Fibroblast of villous mesenchyme (primary cell): ENCODE measurements at places on chromosomes 5 and 9.

DNA sequence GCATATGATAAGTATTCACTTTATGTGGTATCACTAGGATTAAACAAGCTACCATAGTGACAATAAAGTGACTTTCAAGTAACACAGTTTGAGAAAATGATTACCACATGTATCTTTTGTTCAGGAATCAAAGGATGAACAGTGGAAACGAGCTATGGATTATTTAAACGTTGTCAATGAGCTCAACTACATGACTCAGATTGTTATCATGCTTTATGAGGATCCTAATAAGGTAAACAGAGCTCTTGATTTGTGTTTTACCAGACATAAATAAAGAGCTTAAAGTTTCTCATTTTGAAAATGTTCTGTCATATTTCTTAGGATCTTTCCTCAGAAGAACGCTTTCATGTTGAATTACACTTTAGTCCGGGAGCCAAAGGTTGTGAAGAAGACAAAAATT is 57.4 kb downstream of the PPIP5K2 start:
- DNase-seq, result peak; percentile 8

DNA sequence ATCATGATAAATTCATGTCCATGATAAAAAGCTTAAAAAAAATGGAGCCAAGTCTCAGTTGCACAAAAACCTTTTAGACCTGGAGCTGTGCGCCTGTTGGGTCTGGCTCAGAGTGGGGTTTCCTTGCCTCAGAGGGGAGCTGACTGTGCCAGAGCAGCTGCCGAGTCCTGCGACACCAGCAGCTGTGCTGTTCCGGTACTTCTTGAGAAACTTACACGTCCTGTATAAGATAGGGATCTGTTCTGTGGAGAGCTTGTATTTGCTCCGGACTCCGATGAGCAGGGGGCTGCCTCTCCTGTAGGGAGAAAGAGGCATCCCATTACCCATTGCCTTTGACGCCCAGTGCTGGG is 28.6 kb downstream of the GFPT2 start:
- no peak for DNase-seq

DNA sequence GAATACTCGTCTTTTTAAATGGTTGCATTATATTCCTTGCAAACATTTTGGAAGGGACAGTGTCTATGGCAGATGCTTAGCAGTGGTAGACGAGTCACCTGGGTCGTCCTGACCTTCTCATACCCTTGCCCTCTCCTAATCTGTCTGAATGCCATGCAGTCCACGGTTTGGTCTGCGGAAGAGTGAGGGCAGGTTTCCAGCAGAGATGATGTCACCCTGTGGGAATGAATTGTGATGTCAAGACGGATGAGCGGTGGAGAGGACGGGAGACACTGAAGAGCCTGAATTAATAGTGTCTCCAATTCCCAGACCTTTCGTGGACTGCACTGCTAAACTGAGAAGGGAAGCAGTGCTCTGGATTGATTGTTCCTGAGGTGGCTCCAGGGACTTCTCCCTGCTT is 329.0 kb upstream of the PANK3 start:
- DNase-seq, result no peak

DNA sequence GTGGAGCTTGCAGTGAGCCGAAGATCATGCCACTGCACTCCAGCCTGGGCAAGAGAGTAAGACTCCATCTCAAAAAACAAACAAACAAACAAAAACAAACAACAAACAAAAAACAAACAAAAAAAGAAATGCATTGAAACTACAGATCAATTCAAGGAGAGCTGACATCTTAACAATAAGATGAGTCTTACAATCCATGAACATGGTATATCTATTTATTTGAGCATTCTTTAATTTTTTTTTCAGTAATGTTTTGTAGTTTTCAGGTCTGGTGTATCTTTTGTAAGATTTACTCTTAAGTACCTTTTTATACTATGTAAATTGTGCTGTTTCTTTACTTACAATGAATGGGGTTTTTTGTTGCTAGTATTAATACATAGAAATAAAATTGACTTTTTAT is 140.1 kb upstream of the DAPK1 start:
- DNase-seq, result no peak

GRCh38 chr5:55469839-55470238 is 64.9 kb downstream of the PLPP1 start:
- no peak for DNase-seq

DNA sequence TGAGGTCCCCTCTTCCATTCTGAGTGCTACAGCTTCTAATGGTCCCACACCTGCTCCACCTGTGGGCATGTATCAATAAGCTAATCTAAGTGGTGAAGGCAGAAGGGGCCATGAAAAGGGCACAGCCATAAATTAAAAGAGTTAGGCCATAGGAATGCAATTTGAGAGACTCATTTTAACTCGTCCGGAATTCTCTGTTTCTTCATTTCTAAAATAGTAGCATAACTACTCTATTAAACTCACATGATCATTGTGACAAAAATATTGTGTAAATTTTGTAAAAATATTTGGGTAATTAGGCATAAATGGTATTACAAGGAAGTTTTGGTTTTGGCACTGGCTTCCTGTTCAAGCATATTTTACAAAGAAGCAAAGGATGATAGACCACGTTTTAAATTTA is 103.1 kb upstream of the TXNDC8 start:
- DNase-seq, result no peak

DNA sequence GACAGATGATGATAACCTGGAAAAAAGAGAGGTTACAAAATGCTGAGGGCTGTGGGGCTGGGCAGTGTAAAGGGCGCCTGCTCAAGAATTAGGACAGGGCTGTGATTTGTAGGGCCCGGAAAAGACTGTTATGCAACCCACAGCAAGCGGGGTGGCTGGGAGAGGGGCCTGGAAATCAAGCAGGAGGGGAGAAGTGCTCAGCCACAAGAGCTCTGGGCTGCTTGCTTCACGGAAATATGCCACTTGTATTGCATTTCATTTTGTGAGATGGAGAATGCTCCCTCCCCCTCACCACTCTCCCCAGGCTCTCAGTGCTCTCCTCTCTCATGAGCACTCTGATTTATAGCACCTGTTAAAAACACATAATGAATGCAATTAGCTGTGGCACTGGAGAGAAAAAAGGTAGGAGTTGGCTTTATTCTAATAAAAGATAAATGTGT is 8.4 kb upstream of the HAND1 start:
- no peak for DNase-seq

DNA sequence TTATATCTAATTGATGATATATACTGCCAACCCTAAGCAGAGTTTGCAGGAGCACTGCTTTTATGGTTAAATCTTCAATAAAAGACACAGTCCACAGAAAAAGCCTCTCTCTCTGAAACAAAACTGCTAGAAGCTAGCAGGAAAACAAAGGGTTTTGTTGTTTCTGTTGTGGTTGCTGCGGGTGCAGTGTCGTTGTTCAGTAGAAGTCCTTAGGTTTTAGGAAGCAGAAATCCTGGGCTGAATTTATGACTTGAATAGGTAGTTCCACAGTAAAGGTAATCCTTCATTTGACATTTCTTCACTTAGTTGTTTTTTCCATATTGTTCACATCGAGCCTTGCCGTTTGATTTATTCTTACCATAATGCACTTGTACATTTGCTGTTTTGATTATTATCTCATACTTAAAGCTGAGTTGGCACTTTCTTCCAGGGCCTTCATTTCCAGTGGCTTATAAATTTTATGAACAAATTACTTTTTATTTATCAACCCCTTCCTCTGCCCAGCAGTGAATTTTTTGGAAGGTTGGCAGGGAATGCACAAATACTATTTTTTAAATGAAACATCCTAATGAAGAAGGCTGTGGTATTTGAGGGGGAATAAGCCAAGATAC is 209.6 kb upstream of the SLC30A5 start:
- DNase-seq, result no peak

DNA sequence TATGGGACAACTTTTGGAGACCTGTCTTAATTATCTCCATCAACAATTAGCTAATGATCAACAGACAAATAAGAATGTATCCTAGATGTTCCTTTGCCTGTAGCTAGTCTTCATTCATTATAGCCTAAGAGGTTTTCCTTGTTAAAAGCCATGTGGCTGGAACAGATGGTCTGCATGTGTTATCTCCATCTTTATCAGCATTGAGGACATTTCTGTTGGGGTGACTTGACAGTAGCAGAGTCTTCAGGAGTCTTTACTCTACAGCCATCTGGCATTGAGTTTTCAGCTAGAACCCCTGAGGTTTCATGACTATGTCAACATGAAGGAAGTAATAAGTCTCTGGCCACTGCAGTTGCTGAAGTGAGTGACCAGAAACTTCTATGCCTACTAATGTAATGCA is 106.6 kb upstream of the TLE4 start:
- no peak for DNase-seq

DNA sequence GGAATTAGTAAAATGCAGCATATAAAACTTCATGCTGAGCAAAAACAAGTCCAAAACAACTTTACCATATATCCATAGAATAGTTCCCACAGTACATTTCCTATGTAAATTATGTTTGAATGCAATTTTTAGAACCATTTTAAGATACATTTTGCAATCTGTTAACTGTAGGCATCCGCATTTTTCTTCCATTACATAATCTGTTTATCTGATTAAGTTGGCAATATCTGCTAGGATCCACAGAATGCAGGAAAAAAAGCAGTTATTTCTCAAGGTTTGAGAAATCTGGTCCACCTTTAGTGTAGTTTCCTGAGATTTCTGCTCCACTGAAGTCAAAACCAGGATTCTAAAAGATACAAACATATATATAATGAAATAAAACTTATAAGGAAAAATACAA is 6.2 kb downstream of the NUDCD2 start:
- DNase-seq, result peak; percentile 70

GRCh38 chr5:154196955-154197652 is 6.6 kb downstream of the GALNT10 start:
- DNase-seq, result peak; percentile 71

GRCh38 chr5:137836298-137836697 is 31.4 kb upstream of the MYOT start:
- DNase-seq, result no peak
